ENCODE measurements at places on chromosomes 12 and 14. TPM values are rescaled to one million over a fixed set of nuclear protein-coding genes. Genes with fewer than 3 reads are reported as not detected.

DNA sequence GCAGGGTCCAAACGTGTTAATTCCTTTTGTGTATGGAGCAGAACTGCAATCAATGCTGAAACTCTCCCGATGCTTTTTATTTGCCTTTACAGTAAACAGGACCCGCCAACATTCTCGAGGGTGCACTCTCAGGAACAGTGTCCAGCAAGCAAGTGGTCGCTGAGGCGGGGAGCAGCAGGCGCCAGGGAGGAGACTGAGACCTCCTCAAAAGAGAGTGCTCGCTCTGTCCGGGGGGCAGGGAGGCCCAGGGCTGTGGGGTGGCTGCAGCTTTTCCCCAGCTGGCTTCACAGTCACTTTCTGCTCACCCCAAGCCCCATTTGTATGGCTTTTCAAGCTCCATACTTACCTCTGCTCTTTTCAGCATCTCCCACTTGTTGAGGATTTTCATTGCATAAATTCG is 49.2 kb downstream of the CDC42BPB start:
- no peak for DNase-seq

GRCh38 chr12:132554845-132555630 is 55.3 kb downstream of the LRCOL1 start:
- DNase-seq, result no peak

DNA sequence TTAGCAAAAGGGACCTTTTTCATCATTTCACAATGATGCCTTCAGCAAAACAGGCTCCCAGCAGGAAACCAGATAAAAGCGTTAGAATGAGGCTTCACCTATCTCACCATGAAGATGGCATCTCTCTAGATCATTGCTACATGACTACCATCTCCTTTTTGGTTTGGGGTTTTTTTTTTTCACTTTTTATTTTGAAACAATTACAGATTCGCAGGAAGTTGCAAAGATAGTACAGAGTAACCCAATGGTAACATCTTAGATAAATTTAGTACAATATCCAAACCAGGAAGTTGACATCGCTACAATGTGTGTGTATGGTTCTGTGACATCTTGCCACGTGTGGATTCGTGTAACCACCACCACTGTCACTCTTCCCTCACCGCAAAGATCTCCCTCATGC is 22.3 kb upstream of the PWP1 start:
- DNase-seq, result no peak

DNA sequence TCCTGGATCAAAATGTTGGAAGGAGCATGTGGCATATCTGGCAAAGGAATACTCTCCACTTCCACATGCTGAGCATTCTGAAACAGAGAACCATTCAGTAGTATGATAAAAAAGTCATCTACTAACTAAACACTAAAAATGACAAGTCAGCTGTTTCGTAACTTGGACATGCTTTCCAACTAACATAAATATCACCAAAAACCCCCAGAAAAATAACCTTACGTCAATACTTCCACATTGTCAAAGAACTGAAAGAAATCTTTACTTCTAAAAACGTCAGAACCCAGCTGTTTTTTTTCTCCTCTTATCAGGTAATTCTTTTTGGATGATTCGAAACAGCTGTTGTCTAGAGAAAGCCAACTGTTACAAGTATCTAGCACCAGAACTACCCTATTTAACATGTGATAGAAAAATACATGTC is 8.2 kb downstream of the WBP11 start:
- no peak for DNase-seq

Gene NRXN3
- 0.74 TPM for total RNA-seq

GRCh38 chr14:44634692-44635091 is 127.6 kb upstream of the FSCB start:
- no peak for DNase-seq

Gene ANO4
- total RNA-seq, result 0.17 TPM

Gene PRB2
- total RNA-seq, result not detected

DNA sequence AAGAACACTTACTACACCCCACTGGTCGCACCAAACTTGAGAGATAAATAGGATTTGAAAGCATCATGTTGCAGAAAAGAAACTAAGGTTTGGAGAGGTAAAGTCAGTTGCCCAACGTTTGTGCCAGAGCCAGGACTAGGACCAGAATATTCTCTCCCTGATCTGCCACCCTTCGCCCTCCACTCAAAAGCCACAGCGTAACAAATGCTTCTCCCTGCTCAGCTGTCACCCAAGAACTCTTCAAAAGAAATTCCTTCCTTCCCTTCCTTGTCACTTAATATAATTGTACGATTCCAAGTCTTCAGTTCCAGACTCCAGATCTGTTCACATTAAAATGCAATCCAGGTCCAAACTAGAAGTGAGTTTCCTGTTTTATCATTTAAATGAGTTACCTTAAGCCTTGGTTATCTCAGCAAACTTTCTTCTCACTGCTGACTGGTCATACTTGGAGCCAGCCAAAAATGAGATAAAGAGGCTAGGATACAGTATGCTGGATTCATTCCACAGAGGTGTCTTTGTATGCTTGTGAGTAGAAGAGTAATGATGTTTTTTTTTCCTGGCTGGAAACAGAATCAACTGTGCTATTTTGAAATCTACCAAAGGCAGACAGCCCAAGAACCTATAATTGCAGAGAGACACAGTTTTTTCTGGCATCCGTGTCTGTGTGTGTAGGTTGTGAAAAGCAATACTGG is 12.8 kb upstream of the PPFIBP1 start:
- DNase-seq, result peak; percentile 19

Gene RNASE11
- total RNA-seq, result not detected

Gene OR10P1
- not detected for total RNA-seq

Gene GPRC5A
- 53.5 TPM for total RNA-seq

DNA sequence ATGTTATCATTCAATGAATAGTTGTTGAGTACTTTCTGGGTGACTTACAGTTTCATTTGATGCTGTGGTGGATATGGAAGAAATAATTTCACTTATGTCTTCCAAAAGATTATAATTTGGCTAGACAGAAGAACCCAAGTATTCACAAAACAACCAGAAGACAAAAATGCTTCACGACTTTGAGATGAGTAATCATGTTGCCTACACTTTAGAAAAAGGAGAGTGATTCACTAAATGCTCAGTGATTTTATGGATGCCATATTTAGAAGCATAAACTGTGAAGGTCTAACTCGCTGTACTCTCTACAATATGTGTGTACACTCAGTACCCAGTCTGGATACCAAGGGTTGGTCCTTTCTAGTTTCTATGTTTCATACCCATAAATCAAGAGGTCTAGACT is 101.3 kb upstream of the E2F7 start:
- DNase-seq, result peak; percentile 6

DNA sequence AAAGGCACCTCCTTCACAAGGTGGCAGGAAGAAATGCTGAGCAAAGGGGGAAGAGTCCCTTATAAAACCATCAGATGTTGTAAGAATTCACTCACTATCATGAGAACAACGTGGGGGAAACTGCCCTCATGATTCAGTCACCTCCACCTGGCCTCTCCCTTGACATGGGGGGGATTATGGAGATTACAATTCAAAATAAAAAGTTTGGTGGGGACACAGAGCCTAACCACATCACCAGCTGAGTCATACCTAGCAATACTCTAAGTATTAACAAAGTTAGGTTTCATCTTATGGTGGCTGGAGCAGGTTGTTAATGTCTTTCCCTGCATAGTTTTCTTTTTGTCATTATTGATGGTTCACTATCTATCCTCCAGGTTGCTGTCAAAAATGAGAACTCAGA is 113.2 kb upstream of the PPFIA2 start:
- no peak for DNase-seq

- no peak for DNase-seq
Measured at GRCh38 chr12:122949405-122949804, 16.9 kb downstream of the ABCB9 start.

DNA sequence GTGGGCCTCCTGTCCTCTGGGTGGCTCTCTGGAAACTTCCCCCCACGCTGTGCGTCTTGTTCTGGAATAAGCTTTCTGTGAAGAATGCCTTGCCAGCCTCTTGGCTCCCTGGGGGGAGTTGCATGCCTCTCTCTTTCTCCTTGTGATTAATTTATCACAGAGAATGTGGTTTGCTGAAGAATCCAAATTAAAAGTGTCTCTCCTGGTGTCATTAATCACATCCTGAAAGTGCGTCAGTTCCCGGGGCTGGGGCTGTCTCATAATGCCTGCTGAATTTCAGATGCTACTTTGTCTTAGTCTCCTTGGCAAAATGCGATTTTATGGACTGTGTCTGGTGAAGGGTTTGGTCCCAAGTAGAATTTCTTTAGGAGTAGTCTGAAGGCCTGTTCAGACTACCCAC is 787.7 kb upstream of the TMEM132C start:
- peak; percentile 67 for DNase-seq

- DNase-seq, result no peak
Measured at GRCh38 chr14:42628602-42629001, 1021.9 kb downstream of the LRFN5 start.

GRCh38 chr14:59484639-59485175 is 390 bp downstream of the JKAMP start:
- peak; percentile 14 for DNase-seq

GRCh38 chr12:6195665-6196535 is 4.3 kb upstream of the CD9 start:
- DNase-seq, result peak; percentile 79

DNA sequence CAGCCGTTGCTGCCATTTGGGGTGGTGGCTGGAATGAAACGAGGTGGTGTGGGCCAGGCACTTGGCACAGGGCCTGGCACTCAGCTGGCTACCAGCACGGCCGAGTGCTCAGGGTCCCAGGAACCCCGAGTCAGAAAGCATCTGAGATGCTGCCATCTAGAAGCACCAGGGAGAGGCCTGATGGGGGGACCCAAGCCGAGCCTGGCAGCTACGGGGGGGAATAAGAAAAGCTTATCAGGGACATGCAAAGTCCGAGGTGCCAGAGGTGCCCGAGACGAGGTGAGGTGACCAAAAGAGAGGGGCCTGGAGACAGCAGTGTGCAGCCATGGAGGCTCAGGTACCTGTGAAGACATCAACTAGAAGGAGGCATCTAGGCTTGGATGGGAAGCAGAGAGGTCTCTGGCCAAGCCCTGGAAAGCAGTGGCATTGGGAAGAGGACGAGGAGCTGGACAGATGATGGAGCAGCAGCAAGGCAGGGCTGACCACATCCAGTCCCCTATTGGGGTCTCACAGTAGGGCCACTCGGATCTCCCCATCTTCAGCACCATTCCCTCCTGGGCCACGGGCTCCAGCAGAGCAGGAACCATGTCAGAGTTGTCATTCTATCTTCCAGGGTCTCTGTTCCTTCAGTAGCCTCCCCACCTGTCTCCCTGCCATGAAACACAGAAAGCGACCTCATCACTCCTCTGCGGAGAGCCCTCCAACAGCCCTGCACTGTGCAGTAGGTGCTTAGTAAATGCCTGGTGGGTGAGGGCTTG is 59.3 kb upstream of the DIO3 start:
- DNase-seq, result no peak

DNA sequence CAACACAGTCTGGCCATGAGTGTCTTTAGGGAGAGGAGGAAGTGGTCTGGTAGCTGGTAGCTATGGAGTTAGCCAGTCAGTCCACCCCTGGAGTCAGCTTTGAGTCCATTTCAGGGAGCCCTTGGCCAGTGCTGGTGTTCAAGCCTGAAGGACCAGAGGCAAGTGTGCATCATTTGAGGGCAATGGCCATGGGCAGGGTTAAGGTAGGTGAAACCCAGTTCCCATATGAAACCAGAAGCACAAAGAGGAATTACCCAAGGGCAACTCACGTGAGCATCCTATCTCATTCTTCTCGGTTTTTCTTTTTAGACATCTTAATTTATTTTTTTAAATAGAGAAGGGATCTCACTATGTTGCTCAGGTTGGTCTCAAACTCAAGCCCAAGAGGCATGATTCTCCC is 61.3 kb upstream of the ACTN1 start:
- no peak for DNase-seq

DNA sequence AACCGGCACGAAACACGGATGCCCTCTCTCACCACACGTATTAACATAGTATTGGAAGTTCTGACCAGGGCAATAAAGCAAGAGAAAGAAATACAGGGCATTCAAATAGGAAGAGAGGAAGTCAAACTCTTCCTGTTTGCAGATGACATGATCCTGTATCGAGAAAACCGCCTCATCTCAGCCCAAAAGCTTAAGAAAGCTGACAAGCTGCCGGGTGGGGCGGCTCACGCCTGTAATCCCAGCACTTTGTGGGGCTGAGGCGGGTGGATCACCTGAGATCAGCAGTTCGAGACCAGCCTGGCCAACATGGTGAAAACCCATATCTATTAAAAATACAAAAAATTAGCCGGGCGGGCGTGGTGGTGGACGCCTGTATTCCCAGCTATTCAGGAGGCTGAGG is 17.7 kb downstream of the OR6S1 start:
- no peak for DNase-seq

GRCh38 chr14:36757734-36758601 is 96.3 kb downstream of the PAX9 start:
- no peak for DNase-seq

- DNase-seq, result peak; percentile 81
Measured at GRCh38 chr14:49972823-49973222, 79.9 kb downstream of the ARF6 start.

DNA sequence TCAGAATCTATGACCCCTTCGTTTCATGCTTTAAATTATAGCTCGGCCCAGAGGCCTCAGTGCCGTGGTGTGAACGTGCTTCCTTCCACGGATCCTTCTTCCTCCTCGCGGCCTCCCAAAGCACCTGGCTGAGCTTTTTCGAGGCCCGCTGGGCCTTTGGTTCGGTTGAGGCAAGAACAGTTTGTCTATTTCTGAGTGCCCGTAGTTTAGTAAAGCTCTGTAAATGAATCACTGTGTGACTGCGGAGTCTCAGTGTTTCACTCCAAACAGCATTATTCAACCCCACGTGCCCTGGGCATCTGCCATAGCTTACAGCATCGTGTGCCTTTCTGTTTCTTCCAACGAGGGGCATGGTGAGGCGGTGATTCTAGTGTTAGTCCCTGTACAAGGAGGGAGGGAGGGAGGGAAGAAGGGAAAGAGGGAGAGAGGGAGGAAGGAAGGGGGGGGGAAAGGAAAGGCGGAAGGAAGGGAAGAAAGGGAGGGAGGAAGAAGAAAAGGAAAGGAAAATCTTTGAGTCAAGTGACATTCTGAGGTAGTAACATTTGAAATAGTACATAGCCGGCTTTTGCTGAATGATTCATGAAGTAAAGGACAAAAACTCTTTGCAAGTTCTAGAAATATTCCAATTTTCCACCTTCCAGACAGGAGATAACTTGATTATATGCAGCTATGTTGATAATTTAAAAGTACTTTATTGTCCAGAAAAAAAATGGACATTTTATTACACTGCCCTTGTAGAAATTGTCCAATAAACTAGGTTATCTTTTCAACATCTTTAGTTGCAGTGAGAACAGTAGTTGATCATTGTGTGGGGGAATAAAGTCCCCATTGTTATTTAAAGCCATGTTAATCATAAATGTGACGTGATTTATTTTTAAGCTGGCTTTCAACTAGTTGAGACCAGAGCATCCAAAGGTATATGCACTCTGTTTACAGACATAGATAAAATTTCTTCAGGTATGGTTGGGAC is 1.2 kb upstream of the TRIM9 start:
- DNase-seq, result no peak

- no peak for DNase-seq
Measured at GRCh38 chr12:24678436-24678835, 270.5 kb downstream of the BCAT1 start.

Gene CGRRF1
- total RNA-seq, result 10.9 TPM

Measured in A172 (cell line).